ENCODE measurements at places on chromosomes 4 and X. TPM values are rescaled to one million over a fixed set of nuclear protein-coding genes. Genes with fewer than 3 reads are reported as not detected.

Gene BMPR1B
- total RNA-seq, result 8.1 TPM

Gene USP17L17
- total RNA-seq, result not detected

Gene ELK1
- 40.6 TPM for total RNA-seq

Gene TBX22
- total RNA-seq, result not detected

Gene MSX1
- total RNA-seq, result 0.16 TPM

Gene ERVMER34-1
- total RNA-seq, result 1.8 TPM

Gene FGF13
- 2.3 TPM for total RNA-seq

Gene TRAM1L1
- 2.4 TPM for total RNA-seq

Gene XK
- 0.16 TPM for total RNA-seq

Gene TSPAN7
- 0.49 TPM for total RNA-seq

Gene AGTR2
- total RNA-seq, result not detected

Gene SOX3
- not detected for total RNA-seq

Gene PNMA6F
- total RNA-seq, result not detected

Gene NUP62CL
- 1.8 TPM for total RNA-seq

Gene VCX2
- total RNA-seq, result not detected

Gene BEX1
- total RNA-seq, result 0.63 TPM

Gene SMS
- 170 TPM for total RNA-seq

Gene SORBS2
- 3.7 TPM for total RNA-seq

Gene MAGEC2
- total RNA-seq, result not detected

Gene HELT
- not detected for total RNA-seq

Gene CENPVL2
- not detected for total RNA-seq

Gene C4orf50
- total RNA-seq, result not detected

Gene L1CAM
- total RNA-seq, result 37.3 TPM

Gene AFF1
- total RNA-seq, result 26.9 TPM

Gene HTRA3
- 3.8 TPM for total RNA-seq

Gene BEND2
- total RNA-seq, result not detected

Gene NXF2B
- not detected for total RNA-seq

Gene NALF2
- not detected for total RNA-seq

Gene NEIL3
- total RNA-seq, result 0.76 TPM

Gene DCHS2
- total RNA-seq, result 6.6 TPM
